SJCRH30 (cell line): ENCODE measurements at places on chromosomes 12 and 14. TPM values are rescaled to one million over a fixed set of nuclear protein-coding genes. Genes with fewer than 3 reads are reported as not detected.

The KLRC1 gene
- not detected in 2 replicates for total RNA-seq

The STRN3 gene
- 71.0 and 80.9 TPM in 2 replicates for total RNA-seq

DNA sequence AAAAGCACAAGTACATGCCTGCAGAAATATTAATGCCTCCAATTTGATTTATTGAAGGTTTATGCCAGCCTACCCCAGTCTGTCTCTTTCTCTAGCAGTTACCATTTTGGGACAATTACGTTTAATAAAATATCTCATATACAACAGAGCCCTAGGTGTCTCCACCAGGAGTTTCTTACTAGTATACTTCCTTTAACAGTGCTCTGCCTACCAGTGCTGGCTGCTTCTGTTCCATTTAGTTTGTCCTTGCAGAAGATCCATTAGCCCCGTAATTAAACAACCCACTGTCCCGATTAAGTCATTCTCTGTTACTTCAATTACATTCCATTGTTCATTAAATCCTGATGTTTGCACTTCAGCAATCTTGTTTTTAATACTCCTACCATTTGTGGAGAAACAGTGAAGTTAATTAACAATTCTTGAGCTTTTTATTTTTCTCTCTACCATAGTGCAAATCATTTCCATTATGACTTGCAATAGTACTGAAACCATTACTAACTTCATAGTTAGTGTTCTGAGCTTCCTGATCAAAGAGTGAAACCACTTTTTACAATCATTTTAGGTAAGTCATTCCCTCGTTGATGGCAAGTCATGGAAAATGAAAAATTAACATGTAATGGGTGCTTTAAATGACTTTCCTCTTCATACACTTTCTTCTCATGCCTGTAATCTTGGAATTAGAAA lies 121.1 kb downstream of the PLXNC1 start:
- no peak for DNase-seq

DNA sequence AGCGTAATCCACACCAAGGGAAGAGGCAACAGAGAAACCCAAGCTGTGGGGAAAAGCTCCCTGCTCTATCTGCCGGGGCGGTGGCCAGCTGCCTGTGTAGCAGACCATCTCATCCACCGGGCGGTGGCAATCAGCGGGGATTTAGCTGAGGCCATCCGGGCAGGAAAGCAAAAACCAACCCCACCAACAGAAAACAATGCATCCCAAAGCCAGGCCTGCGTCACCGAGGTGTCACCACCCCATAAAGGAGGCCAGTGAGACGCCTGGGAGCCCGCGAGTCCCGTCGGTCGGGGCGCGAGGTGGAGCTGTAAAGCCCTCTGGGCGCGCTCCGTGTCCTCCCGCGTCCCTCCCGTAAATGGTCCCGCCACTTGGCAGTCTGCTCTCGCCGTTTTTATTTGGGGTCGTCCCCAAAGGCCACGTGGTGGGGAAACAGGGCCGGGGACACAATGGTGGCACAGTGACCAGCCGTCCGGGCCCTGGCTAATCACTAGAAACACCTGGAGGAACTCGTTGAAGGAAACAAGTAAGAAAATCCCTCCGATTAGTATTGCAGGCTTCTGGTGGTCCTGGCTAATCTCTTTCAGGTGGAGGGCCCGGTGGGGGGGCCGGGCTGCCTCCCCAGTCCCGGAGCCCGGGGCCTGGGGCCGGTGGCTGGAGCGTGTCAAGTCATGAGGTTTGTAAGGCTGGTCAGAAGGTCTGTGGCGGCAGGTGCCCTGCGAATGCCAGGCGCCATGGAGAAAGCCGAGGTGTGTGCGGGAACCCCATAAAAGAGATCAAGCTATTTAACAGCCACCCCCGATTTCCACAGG lies 94.7 kb upstream of the GSC start:
- DNase-seq: peak; percentile 3

The TPPP2 gene
- not detected in 2 replicates for total RNA-seq

DNA sequence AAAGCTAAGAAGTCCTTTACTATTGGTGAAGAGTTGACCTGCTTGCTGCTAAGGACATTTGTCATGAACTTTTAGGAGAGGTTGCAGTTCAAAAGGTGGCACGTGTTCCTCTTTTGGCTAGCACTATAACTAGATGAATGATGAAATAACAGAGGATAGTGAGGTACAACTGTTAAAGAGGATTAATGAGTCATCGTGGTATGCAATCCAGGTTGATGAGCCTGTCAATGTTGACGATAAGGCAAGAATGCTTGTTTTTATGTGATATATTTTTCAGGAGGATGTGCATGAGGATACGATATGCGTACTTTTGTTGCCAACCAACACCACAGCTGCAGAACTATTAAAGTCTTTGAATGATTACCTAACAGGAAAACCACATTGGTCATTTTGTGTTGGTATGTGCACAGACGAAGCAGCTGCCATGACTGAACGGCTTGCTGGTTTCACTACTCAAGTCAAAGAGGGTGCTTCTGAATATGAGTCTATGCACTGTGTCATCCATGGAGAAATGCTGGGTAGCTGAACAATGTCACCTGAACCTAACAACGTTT lies 10.6 kb downstream of the CEP128 start:
- peak; percentile 62 for DNase-seq

The IFNG-AS1 gene
- total RNA-seq: not detected in 2 replicates

- DNase-seq: no peak
Observed at GRCh38 chr12:49057888-49058287, 2.7 kb downstream of the KMT2D start.

DNA sequence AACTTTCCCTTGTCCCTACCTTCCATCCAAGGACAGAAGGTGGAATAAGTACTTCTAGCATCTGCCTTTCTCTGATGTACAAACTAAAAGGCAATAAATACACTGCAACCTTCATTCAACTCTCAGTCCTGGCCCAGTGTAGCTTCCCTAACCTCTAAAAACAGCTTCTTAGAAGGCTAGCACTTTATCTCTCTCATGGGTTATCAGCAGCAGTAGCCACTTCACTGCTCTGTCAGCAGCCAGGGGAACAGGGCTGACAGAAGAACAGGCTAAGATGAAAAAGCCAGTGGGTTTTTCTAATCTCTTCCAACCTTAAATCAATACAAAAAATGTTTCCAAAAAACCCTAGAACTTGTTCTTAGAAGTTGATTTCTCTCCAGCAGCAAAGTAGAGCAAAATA lies 13.2 kb downstream of the BAZ2A start:
- no peak for DNase-seq

GRCh38 chr14:32939254-32940065 lies 781 bp downstream of the NPAS3 start:
- DNase-seq: peak; percentile 90

The KERA gene
- total RNA-seq: not detected in 2 replicates

The MYF6 gene
- total RNA-seq: not detected in 2 replicates

GRCh38 chr14:92937051-92937937 lies 14.3 kb downstream of the CHGA start:
- DNase-seq: no peak

- DNase-seq: no peak
Observed at GRCh38 chr14:103315351-103315911, 18.6 kb upstream of the EIF5 start.

DNA sequence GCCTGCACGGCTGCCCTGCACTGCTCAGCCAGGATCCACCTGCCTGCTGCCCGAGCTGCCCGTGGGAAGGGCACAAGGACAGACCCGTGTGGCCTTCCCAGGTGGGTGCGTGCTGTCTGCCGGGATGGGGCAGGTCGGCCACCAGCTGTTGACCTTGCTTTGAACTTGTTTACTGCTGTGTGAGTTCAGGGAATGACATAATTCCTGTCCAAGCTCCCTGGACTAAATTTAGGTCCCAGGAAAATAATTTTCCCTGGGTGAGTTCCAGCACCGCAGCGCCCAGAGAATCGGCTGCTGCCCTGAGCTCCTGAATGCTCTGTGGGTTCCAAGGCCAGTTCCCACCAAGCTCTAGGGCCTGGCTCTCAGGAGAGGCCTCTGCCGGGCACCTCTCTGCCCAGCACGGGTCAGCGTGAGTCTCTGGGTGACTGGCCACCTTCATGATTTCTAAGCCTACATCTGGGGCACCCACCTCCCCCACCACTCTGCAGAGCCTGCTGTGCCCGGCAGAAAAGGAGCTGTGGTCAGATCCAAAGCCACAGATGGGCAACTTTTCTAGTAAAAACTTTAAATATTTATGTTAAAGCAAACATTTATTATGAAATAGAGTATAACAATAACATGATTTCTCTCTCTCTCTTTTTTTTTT lies 27.2 kb upstream of the MLXIP start:
- DNase-seq: no peak

The KLRB1 gene
- total RNA-seq: not detected in 2 replicates
